Cortex of kidney (tissue), 1 donor: ENCODE measurements at places on chromosomes 11 and 22.

- DNase-seq = no peak
These were observed 22.6 kb upstream of the E2F8 start for GRCh38 chr11:19263333-19263732.

- no peak for DNase-seq
These were observed 273.3 kb downstream of the CTTN start for GRCh38 chr11:70671611-70672010.

GRCh38 chr11:112507281-112507680 is 246.6 kb upstream of the PLET1 start:
- no peak for DNase-seq

DNA sequence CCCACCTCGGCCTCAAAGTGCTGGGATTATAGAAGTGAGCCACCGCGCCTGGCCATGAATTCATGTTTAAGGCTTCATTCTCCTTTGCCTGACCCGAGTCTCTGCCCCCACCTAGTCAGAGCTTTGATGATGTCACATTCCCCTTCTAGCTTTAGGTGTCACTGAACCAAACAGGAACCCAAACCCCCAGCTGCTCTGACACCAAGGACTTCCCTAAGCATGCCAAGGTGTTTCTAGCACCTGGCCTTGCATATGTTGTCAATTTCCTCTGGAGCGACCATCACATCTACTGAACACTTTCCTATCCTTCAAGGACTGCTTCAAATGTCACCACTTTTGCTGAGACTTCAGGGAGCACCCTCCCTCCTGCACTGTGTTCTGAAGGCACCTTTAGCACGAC is 2.3 kb downstream of the F2 start:
- no peak for DNase-seq

DNA sequence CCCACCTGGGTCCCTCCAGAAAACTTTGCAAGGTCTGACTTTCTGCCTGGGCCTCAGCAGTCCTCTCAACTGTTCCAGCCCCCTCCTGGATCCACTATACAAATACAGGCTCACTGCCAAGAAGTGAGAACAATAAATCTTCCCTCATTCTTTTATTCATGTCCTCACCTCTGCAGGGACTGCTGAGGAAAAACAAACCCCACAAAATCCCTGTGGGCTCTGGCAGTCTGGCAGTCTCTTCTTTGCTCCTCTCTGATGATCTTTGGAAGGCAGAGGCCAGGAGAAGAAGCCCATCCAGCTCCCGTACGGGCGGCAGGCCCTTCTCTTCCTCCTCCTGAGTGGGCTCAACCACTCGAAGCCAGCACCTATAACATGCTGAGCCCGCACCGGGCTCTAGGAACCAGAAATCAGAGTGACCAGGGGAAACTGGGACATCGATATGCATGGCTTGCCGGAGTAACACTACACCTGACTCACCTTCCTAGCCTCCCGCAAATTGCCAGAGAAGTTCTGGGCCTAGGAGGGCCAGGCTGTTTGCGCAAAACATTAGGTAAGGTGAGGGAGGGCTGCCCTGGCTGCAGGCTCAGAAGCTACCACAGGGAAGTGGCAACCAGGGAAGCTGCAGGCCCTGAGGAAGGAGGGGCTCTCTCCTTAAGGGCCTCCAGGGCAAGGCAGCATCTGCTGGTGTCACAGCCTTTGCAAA is 24.2 kb downstream of the TMPRSS5 start:
- no peak for DNase-seq

DNA sequence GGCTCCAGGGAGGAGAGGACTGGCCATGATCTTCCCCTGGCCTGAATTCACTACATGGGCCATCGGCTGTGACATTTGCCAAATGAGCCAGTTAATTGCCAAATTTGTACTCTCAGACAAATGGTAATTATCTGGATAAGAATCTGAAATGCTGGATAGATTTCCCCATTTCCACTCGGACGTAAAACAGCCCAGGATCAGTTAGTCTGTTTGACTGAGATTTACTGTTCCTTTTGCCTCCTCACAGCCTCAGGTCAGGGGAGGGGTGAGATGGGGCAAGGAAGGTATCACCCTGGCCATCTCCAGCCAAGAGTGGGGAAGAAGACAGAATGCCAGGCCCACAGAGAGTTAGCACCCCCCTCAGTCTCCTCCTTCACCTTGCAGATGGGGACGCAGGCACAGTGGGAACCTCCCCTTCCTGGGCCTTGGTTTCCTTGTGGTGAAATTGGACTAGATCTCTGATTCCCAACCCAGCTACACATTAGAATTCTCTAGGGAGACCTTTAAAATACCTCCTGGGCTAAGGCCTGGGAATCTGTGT is 5.2 kb downstream of the TRIM29 start:
- DNase-seq = no peak
